ENCODE measurements at places on chromosomes 11 and 22. TPM values are rescaled to one million over a fixed set of nuclear protein-coding genes. Genes with fewer than 3 reads are reported as not detected.

The TEX54 gene
- total RNA-seq: not detected

DNA sequence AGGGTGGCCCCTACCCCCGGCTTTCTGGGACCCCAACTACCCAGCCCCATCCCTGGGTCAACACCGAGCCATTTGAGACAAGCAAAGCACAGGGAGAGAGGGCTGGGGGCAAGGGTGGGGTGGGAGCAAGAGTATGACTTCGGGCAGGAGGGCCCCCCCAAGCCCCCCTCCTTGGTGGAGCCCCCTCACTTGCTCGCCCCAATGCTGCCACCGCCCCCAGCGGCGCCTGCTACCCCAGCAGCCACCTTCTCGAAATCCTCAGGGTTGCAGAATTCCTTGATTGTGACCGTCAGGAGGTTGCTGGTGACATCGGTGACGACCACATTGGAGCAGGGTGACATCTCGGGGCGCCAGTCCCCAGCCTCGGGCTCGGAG, 6.0 kb downstream of the CBX6 start:
- no peak for DNase-seq

GRCh38 chr22:38132136-38132535, 21.7 kb upstream of the BAIAP2L2 start:
- no peak for DNase-seq

The SULT4A1 gene
- 0.12 TPM for total RNA-seq

The FOLH1 gene
- total RNA-seq: not detected

The MIOX gene
- total RNA-seq: not detected

DNA sequence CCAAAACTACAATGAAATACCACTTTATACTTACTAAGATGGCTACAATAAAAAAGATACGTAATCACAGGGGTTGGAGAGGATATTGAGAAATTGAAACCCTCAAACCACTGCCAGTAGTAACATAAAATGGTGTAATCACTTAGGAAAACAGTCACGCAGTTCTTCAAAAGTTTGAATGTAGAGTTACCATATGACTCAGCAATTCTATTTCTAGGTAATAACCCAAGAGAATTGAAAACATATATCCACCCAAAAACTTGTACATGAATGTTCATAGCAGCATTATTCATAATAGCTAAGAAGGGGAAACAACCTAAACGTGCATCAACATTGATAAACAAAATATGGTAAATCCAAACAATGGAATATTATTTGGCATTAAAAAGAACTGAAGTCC, 24.4 kb upstream of the PSMA1 start:
- DNase-seq: no peak

- no peak for DNase-seq
Observed at GRCh38 chr11:77191823-77192495, 63.9 kb downstream of the MYO7A start.

- DNase-seq: no peak
Observed at GRCh38 chr11:111627591-111627990, 25.3 kb downstream of the SIK2 start.

GRCh38 chr11:103920449-103920848, 116.0 kb upstream of the DDI1 start:
- no peak for DNase-seq

Measured in right atrium auricular region (tissue), 2 donors.